ENCODE measurements at places on chromosomes 4 and X. TPM values are rescaled to one million over a fixed set of nuclear protein-coding genes. Genes with fewer than 3 reads are reported as not detected.

DNA sequence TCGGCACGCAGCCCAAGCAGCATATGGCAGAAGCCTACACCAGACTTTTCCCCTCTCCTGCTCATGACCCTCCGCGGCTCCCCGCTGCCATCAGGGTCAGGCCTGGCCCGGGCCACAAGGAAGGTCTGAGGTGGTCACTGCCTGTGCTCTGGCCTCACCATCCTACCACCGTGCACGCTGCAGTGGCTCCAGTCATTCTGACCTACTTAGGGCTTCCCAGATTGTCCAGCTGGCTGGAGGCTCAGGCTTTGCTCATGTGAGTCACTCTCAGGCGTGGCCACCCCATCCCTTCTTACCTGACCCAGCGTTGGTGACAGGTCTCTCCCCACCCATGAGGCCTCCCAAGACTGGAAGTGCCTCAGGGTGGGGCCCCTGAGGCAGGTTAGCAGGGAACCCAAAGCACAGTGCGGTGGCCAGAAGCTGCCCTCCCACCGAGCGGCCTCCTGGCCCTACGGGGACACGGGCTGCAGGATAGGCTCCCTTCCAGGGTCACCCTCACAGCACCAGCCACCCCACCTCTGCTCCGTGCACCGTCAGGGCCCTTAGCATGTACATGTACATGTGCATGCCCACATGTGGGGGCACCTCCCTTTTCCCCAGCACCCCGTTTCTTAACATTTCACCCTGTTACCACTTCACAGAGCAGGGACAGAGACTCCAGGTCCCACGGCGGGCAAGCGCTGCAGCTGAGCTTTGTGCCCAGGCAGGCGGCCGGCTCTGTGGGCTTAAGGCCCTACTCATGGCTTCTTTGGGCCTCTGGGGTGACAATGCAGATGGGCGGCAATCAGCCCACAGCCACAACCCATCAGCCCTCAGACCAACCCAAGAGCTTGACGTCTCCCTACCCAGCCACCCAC is 2.2 kb downstream of the TREX2 start:
- DNase-seq, result no peak

GRCh38 chrX:13966071-13966792 is 63.5 kb downstream of the GEMIN8 start:
- DNase-seq, result no peak

OPHN1 gene
- 2.4 TPM for total RNA-seq

MAGEB2 gene
- not detected for total RNA-seq

- no peak for DNase-seq
These were observed 35.1 kb upstream of the CYP2U1 start for GRCh38 chr4:107896158-107896645.

GRCh38 chr4:108087293-108087967 is 81.3 kb downstream of the LEF1 start:
- no peak for DNase-seq

GRCh38 chrX:9462456-9462855 is 2.4 kb upstream of the TBL1X start:
- no peak for DNase-seq

All from hematopoietic multipotent progenitor cell (in vitro differentiated cells).